ENCODE measurements at places on chromosomes 13 and 19. TPM values are rescaled to one million over a fixed set of nuclear protein-coding genes. Genes with fewer than 3 reads are reported as not detected.

DNA sequence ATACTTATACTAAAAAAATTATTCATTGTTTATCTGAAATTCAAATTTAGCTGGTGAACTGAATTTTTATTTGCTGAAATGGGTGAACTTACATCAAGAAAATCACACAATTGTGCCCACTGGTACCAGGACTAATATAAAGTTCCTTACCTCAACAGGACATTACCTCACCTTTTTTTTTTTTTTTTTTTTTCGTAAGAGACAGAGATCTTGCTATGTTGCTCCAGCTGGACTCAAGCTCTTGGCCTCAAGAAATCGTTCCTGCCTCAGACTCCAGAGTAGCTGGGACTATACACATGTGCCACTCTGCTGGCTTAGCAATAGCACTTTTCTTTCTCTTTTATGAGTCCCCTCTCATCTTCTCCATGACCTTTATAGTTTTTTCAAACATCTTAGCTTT, 22.5 kb upstream of the NDFIP2 start:
- DNase-seq = no peak

DNA sequence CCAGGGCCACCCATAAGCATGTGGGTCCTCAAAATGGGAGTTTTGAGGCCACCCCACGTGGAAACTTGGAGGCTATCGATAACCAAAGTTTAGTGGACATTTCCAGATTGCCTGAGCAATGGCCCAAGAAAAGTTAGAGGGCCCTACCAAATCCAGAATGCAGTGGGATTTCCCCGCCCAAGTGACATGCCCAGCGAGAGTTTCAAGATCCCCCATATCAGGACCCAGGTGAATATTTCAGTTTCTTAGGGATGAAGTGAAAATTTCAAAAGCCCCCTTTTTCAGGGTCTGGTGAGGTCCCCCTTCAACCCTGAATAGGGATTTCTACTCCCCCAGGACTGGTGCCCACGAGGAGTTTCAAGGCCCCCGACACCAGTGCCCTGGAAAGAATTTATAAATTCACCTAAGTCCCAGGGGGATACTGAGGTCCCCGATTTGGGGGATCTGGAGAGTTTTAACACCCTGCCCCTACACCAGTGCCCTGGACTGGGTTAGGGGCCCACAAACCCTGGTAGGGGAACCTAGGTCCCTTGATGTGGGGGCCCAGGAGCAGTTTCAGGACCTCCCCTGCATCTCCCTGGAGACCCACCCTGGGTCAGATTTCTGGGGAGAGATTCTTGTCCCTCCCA, 695 bp downstream of the BST2 start:
- DNase-seq = no peak

DNA sequence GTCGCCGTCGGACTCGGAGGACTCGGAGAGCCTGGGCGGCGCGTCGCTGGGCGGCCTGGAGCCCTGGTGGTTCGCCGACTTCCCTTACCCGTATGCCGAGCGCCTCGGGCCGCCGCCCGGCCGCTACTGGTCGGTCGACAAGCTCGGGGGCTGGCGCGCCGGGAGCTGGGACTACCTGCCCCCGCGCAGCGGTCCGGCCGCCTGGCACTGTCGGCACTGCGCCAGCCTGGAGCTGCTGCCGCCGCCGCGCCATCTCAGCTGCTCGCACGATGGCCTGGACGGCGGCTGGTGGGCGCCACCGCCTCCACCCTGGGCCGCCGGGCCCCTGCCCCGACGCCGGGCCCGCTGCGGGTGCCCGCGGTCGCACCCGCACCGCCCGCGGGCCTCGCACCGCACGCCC, 2.5 kb upstream of the GRWD1 start:
- DNase-seq = no peak

DNA sequence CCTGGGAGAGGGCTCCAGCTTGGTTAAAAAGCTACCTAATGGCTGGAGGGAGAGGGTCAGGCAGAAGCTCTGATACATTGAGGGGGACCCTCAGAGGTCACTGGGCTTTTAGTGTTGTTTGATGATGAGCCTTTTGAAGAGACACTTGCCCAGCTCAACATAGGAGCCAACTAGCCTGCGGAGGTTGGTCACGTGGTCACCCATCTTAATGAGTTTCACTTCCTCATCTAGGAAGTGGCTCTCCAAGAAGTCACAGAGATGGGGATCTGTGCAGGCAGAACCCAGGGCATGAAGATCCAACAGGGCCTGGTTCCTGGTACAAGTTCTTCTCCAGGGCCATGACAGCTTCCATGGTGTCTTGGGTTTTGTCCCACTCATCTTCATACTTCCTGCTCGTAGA, 33.4 kb downstream of the IPO5 start:
- DNase-seq = no peak

DNA sequence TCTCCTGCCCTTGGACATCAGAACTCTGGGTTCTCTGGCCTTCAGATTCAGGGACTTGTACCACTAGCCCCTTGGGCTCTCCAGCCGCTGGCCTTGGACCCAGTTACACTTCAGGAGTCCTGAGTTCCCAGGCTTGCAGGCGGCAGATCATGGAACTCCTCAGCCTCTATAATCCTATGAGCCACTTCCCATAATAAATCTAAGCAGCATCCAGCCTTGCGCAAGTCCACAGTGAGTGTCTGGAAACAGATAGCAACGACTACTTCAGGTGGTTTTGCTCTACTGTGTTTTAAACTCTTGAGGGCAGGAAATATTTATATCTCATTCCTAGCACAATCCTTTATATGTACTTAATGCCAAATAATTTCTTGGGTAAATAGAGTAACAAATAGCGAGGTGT, 92.3 kb downstream of the COL4A1 start:
- peak; percentile 98 for DNase-seq

- peak; percentile 29 for DNase-seq
Observed at GRCh38 chr13:51733374-51734298, 70.3 kb downstream of the DHRS12 start.

DNA sequence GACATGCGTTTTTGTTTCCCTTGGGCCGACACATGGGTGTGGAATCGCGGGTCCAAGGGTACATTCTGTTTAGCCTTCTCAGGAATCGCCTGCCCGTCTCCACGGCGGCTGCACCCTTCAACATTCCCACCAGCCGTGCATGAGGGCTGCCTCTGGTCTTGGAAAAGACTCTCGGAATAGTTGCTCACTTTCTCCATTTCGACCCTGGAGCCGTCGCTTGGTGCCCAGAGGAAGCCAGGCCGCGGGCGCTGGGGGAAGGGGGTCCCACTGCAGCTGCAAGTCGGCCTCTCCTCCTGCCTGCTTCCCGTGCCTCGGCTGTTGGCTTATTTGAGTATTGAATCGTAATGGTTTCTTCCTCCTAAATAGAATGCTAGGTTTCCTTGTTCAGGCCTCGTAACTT, 51.5 kb downstream of the KDM4B start:
- no peak for DNase-seq

- no peak for DNase-seq
Observed at GRCh38 chr19:15563325-15563794, 51.7 kb upstream of the CYP4F8 start.

- no peak for DNase-seq
Observed at GRCh38 chr13:80802946-80803345, 462.0 kb upstream of the SPRY2 start.

DNA sequence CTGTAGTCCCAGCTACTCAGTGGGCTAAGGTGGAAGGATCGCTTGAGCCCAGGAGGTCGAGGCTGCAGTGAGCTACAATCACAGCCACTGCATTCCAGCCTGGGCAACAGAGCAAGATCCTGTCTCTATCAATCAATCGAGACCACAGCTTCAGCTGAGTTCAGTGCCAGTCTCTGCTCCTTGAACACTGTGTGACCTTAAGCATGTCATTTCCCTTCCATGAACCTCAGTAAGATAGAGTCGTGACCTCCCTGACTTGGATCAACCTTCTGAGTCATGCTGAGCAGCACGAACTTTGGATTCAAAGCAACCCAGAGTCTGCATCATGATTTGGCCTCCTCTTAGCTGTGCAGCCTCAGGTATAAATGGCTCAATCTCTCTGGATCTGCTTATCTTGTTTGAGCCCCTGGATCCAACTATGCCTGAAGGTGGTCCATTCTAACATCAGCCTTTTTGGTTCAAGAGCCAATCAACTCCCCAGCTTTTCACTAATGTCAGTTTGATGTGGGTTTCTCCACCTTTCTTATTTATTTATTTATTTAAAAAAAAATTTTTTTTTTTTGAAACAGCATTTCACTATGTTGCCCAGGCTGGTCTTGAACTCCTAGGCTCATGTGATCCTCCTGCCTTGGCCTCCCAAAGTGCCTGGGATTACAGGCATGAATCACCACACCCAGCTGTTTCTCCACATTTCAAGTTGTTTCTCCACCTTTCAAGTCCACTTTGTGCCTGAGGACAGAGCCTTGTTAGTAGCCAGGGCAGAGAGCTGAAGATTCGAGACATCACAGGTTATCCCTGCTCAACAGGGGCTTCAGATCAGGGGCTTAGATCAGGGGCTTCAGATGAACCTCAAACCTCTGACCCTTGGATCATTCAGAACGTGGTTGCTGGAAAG, 26.4 kb downstream of the PTPRS start:
- DNase-seq = no peak

Gene ZBTB45
- 6.1 TPM for total RNA-seq

Gene AKT1S1
- 12.5 TPM for total RNA-seq

Gene CPB2
- total RNA-seq = not detected

Gene GARIN5A
- total RNA-seq = not detected

Gene PIK3R2
- total RNA-seq = 30.9 TPM

Measured in fibroblast of villous mesenchyme (primary cell).